ENCODE measurements at places on chromosomes 16 and 17.

GRCh38 chr16:19753815-19754643 lies 36.0 kb downstream of the IQCK start:
- peak; percentile 74 for DNase-seq

- DNase-seq: no peak
These were observed 170.6 kb downstream of the GSG1L start for GRCh38 chr16:27892879-27893278.

DNA sequence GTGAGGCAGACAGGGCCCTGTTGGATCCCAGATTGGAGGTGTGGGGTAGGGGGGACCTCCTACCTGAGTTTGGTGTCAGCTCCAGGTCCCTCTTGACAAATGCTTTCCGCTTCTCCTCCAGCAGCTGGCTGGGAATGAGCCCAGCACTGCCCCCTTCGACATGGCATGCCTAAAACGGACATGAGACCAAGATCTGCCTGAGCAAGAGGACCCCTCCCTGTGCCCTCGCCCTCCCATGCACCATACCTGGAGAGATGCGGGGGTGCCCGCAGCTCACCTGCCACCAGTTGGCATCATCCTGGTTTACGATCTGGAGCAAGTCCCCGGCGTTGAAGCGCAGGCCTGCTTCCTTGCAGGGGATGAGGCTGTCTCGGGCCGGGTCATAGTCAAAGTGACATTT lies 26.2 kb downstream of the MPP2 start:
- DNase-seq: no peak

GRCh38 chr17:7647018-7647417 lies 3.7 kb upstream of the ATP1B2 start:
- DNase-seq: no peak

DNA sequence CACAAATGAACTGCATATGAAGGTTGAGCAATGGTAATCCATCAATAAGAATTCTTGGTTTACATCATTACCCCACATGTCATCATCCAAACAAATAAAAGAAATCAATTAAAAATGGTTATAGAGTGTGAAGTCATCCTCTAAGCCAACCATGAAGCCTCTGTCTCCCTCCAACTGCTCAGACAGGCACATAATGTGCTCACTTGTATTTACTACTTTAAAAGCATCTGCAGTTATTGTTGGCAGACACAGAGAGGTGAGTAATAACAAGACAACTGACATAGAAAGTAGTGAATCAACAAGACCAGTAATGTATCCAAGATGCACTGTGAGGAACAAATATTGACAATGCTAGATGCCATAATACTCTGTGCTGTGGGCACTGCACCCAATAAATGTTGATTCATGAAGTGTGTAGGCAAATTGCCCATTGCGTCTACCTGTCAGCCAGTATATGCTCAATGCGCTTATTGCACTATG lies 20.0 kb downstream of the ADAMTS18 start:
- DNase-seq: peak; percentile 89

DNA sequence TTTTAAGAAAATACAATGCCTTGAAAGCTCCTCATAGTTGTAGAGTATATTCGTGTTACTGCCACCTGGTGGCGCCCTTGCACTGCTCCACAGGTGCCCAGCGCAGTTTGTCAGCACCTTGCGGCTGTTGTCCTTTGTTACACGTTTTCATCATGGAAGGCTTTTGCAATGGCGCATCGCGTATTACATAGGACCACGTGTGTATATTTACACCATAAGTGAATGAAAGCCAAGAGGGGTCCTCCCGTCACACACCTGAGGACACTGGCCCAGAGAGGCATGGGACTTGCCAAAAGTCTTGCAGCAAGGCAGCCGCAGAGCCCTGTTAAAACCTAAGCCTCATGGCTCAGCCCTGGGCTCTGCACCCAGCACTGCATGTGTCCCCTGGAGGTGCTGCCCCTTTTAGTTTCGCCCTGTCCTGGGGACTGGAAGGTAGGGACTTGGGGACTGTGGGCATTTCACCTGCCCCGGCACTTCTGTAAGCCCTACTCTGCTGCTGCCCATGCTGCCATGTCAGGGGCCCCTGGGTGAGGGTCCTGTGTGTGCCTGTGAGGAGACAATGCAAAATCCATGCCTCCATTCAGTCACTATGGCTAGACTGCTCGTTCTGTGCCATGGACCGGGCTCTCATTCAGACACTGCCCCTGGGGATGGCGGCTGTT lies 24.3 kb downstream of the POLR3E start:
- peak; percentile 55 for DNase-seq

DNA sequence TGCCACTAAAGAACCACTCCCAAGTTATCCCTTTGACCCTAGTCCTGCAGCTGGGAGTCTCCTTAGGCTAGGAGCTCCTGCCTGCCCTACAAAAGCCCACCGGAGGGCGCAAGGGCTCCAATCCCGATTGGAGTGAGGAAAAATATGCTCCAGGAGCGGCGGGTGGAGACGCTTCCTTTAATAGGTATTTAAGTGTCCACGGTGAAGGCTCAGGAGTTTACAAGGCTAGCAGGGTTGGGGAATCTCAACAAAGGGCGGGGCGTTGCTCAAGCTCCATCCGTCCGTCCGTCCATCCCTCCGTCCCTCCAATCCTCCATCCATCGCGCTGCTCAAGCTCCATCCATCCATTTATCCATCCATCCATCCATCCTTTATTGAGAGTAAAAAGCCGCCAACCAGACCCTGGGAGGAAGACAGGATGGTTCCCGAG lies 556 bp upstream of the SPNS1 start:
- peak; percentile 65 for DNase-seq

- DNase-seq: no peak
These were observed 266.1 kb upstream of the DYNLRB2 start for GRCh38 chr16:80274576-80275191.

GRCh38 chr17:31297090-31297489 lies at the start of gene OMG:
OMG (minus strand) TSS chr17:31297239; CDS start chr17:31296331, 908 bp downstream.
- DNase-seq: no peak

DNA sequence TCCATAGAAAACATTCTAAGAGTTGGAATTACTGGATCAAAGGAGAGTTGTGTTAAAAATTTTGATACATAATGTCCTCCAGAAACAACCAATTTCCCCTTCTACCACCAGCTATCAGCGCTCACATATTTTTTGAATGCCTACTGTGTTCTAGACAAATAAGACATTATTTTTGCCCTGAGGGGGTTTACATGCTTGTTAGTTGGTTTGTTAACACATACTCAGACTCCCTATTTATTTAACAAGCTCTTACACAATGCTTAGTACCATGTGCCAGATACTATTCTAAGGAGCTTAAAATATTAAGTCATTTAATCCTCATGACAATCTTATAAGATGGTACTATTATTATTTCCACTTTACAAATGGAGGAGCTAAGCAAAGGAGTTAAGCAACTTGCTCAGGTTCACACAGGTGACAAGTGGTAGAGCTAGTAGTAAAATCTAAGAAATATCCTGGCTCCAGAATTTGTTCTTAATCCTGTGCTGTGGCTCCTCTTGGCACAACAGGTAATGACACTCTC lies 194.2 kb downstream of the UTP18 start:
- no peak for DNase-seq
